ENCODE measurements at places on chromosomes 6 and 20. TPM values are rescaled to one million over a fixed set of nuclear protein-coding genes. Genes with fewer than 3 reads are reported as not detected.

- H3K4me1 ChIP-seq: no peaks in the 10 kb centered on the region
- no peaks in the 10 kb centered on the region for H3K36me3 ChIP-seq
- no peaks in the 10 kb centered on the region for H3K27me3 ChIP-seq
- no peak for DNase-seq
- no peak overlapping the region for H3K27ac ChIP-seq
Measured at GRCh38 chr6:163298079-163298830, 116.3 kb upstream of the QKI start.

Gene ACAT2
- 31.7 TPM for total RNA-seq

DNA sequence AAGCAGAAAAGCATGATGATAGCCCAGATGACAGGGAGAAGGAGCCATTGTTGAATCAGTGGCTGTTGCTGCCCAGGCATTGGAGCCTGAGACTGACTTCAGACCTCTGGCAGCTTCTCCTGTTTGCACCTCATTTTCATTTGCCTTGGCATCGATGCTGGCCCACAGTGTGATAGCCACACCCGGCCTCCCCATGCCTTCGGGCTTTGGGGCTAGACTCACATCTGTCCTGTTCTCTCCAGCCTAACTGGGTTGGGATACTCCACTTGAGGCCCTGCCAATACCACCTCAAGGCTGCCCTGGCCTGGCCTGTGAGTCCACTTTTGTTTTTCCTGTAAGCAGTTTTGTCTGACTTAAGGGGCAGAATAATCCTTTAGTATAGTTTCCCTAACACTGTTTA, 140.4 kb downstream of the UST start:
- H3K36me3 ChIP-seq: no peaks in the 10 kb centered on the region
- no peak overlapping the region for H3K27ac ChIP-seq

Gene UBE2J1
- 45.9 TPM for total RNA-seq

DNA sequence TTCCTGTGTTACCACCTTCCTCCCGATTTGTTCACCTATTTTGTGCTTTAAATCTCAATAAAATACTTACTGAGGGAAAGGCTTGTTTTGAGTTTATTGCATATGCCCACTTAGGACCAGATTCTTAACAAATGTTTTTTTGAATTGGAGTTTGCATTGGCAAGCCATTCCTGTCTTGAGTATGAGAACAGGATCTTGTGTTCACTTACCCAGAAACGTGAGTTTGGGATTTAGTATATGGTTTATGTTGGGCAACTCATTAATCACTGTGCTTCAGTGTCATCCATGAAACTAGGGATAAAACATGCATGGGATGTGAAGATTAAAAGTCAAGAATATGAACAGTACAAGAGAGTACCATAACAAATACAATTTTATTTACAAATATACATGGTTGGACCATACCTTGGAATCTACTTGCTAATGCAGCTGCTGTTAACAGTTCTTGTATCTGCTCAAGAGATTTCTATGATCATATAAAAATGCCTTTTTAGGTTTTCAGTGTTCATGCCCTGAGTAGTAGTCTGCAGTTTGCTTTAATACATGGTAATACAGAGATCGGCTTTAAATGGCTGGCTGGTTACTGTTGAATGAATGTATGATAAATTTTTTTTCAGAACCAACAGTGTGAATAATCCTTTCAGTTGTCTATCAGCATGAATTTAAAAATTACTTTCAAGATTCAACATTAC, 6.0 kb downstream of the SRSF6 start:
- H3K27ac ChIP-seq: no peak overlapping the region
- peaks cover 5% of the 10 kb centered on the region for H3K4me1 ChIP-seq
- H3K36me3 ChIP-seq: peaks cover 70% of the 10 kb centered on the region
- no peak overlapping the region for H3K4me3 ChIP-seq
- DNase-seq: no peak

DNA sequence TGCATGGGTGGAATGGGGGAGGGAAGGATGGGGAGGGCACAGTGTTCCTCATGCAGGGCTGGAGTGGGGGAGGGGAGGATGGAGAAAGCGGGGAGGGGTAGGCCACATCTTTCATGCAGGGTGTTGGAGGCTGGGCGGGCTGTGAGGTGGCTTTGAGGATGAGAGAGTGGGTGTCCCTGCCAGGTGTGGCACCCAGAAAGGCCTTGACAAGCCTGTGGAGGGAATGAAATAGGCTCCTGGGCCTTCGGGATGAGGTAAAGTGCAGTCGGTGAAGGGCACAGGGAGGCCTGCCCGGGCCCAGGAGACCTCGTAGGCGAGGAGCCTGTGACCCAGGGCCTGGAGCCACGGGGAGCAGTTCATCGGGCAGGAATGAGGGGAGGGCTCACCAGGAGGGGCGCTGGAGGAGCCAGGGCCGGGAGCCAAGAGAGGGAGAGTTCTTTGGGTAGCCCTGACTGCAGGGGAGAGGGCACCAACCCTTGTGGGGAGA, 7.6 kb downstream of the CEBPB start:
- H3K27ac ChIP-seq: no peak overlapping the region
- H3K27me3 ChIP-seq: no peaks in the 10 kb centered on the region
- H3K36me3 ChIP-seq: peaks cover 4% of the 10 kb centered on the region
- peaks cover 10% of the 10 kb centered on the region for H3K4me1 ChIP-seq
- no peak for DNase-seq

GRCh38 chr6:142942805-142943227, 2.2 kb downstream of the HIVEP2 start:
- H3K27me3 ChIP-seq: no peaks in the 10 kb centered on the region
- DNase-seq: no peak
- H3K4me1 ChIP-seq: peaks cover 13% of the 10 kb centered on the region

Gene ANKRD66
- not detected for total RNA-seq

Gene NKX2-2
- total RNA-seq: not detected

DNA sequence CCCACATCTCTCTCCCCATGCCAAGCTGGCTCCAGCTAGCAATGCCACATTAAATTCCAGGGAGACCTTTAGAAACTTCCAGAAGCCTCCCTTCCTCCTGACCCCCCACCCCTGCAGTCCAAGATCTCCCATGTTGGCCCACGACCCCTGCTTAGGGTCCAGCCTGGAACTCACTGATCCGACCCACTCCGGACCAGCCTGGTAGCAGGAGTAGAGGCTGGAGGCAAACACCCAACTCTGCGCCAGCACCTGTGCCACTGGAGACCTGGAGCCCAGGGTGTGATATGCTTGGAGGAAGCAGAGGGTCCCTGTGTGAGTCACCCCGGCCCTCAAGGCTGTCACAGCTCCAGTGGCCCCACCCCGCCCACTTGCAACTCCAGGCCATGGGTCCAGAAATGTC, 3.3 kb upstream of the ULBP1 start:
- no peaks in the 10 kb centered on the region for H3K36me3 ChIP-seq
- no peak for DNase-seq
- peaks cover 57% of the 10 kb centered on the region for H3K27me3 ChIP-seq
- no peak overlapping the region for H3K4me3 ChIP-seq

DNA sequence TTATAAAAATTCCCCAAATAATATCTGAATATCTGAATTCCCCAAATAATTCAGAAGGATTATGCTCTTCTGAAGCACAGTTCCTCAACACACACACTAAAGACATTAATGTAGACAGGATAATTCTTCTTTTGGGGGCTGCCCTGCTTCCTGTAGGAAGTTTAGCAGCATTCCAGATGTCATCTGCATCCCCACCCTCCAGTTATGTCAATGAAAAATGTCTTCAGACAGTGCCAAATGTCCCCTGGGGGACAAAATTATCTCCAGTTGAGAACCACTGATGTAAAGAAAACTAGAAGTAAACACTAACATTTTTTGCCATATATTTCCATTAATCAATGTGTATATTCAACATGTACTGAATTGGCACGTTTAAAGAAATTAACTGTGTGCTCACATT, 25.9 kb upstream of the NAA20 start:
- no peak overlapping the region for H3K27ac ChIP-seq
- H3K36me3 ChIP-seq: no peaks in the 10 kb centered on the region
- H3K27me3 ChIP-seq: no peaks in the 10 kb centered on the region
- DNase-seq: no peak
- H3K4me1 ChIP-seq: no peaks in the 10 kb centered on the region

- DNase-seq: no peak
- H3K36me3 ChIP-seq: no peaks in the 10 kb centered on the region
- no peak overlapping the region for H3K27ac ChIP-seq
Measured at GRCh38 chr20:11234608-11235007, 560.8 kb upstream of the JAG1 start.

- DNase-seq: no peak
- H3K27ac ChIP-seq: peak overlapping the region; percentile 62
- H3K4me3 ChIP-seq: peak overlapping the region; percentile 92
- peaks cover 11% of the 10 kb centered on the region for H3K36me3 ChIP-seq
- peaks cover 53% of the 10 kb centered on the region for H3K4me1 ChIP-seq
Measured at GRCh38 chr6:41942067-41942851, 651 bp upstream of the CCND3 start.

Gene DAAM2
- not detected for total RNA-seq

DNA sequence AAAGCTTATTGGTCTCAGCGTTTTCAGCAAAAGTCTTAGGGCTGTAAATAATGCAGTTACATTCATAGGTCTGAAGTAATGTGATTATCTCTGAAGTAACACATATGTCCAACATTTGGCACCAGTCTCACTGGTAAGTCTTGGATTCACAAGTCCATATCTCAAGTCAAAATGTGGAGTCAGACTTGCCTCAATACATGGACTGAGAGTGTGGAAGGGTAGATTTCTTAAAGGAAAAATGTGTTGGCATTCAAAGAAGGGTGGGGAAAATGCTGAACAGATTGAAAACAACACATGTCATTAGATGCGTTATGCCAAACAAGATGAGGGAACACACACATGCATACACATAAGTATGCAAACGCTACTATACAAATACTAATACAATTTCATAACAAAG, 989.0 kb upstream of the MANEA start:
- H3K36me3 ChIP-seq: no peaks in the 10 kb centered on the region
- no peak overlapping the region for H3K4me3 ChIP-seq
- no peaks in the 10 kb centered on the region for H3K27me3 ChIP-seq
- H3K4me1 ChIP-seq: no peaks in the 10 kb centered on the region
- H3K27ac ChIP-seq: no peak overlapping the region

GRCh38 chr6:11128608-11129007, 17.1 kb upstream of the ERVFRD-1 start:
- no peaks in the 10 kb centered on the region for H3K36me3 ChIP-seq
- no peak overlapping the region for H3K4me3 ChIP-seq
- H3K4me1 ChIP-seq: no peaks in the 10 kb centered on the region
- DNase-seq: no peak
- H3K27ac ChIP-seq: no peak overlapping the region

DNA sequence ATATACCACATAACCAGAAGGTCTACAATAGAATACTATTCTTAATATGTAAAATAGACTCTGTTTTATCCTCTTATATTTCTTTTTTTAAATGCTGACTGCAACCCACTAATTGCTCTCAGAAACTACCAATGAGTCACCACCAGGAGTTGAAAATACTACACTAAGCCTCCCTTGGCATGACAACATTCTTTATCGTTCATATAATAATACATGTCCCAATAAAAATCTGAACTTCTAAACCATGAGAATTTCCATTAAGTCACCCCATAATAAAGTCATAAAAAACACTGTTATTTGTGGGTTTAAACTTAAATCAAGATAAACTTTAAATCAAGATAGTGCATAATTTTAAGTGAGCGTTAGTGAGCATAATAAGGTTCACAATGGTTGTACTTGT, 4.2 kb downstream of the HACE1 start:
- no peaks in the 10 kb centered on the region for H3K27me3 ChIP-seq
- no peak overlapping the region for H3K4me3 ChIP-seq
- H3K36me3 ChIP-seq: peaks cover 2% of the 10 kb centered on the region
- peaks cover 7% of the 10 kb centered on the region for H3K4me1 ChIP-seq

DNA sequence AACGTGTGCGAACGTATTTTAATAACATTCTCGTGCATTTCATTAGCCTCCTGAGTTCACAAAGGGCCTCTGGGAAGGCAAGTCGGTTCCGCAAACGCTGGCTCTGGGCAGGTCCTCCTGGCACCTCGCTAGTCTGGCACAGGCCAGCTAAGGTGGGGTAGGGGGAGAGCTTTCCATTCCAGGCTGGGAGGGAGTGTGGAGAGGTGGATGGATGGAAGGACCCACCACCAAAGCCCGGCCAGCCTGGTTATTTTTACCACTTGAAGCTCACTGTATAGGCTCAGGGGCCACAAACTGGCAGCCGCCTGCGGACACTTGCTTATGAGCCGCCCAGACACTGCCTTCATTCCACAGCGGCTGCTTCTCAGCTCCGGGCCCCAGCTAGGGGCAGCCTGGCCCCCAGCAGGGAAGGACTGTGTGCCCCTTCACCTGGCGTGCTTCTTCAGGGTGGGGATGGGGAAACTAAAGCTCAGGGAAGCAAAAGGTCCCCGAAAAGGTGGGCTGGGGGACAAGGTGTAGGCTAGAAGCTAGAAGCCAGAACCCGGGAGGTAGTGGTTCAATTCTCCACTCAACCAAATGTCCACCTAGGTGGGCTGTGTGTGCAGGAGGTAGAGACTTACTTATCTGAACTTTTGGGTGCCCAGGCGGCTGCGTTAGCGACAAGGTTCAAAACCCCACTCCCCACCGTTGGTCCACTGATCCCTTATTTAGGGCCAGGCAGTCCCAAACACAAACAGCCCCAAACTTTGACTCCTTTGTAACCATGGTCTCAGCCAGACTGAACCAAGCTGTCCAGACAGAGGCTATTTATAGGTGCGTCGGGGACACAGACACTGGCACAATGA, 1.7 kb downstream of the PMEPA1 start:
- peaks cover 10% of the 10 kb centered on the region for H3K27me3 ChIP-seq
- H3K4me3 ChIP-seq: peak overlapping the region; percentile 33
- no peaks in the 10 kb centered on the region for H3K36me3 ChIP-seq
- peaks cover 15% of the 10 kb centered on the region for H3K4me1 ChIP-seq
- DNase-seq: peak; percentile 28
- no peak overlapping the region for H3K27ac ChIP-seq

Gene OXT
- not detected for total RNA-seq

Gene IP6K3
- total RNA-seq: not detected

Gene LY6G5C
- total RNA-seq: 7.9 TPM

- H3K27ac ChIP-seq: no peak overlapping the region
- H3K4me1 ChIP-seq: peaks cover 7% of the 10 kb centered on the region
- H3K36me3 ChIP-seq: no peaks in the 10 kb centered on the region
- DNase-seq: no peak
- H3K27me3 ChIP-seq: no peaks in the 10 kb centered on the region
Measured at GRCh38 chr6:15966000-15966520, 162.8 kb upstream of the MYLIP start.

Gene HLA-DRB5
- total RNA-seq: 25.6 TPM

GRCh38 chr6:162712694-162713093, 14.9 kb downstream of the PRKN start:
- no peak overlapping the region for H3K27ac ChIP-seq
- DNase-seq: no peak
- H3K27me3 ChIP-seq: no peaks in the 10 kb centered on the region

Gene ENPP1
- 0.83 TPM for total RNA-seq

DNA sequence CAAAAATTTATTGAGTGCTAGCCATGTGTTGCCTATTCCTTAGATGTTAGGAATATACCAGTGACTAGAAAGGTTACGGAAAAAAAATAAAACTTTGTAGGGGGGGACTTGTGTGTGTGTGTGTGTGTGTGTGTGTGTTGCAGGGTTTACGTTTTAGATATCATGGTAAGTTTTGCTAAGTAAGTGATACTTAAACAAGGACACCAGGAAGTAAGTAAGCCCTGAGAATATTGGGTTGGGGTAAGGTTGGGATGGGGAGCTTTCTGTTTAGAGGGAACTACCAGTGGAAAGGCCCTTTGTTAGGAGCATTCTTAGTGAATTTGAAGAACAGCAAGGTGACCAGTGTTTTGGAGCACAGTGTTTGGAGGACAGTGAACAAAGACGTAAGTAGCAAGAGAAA, 30.3 kb downstream of the NCOA3 start:
- no peak for DNase-seq
- H3K4me3 ChIP-seq: no peak overlapping the region
- H3K27me3 ChIP-seq: no peaks in the 10 kb centered on the region
- no peaks in the 10 kb centered on the region for H3K36me3 ChIP-seq
- no peaks in the 10 kb centered on the region for H3K4me1 ChIP-seq
- H3K27ac ChIP-seq: no peak overlapping the region

Gene RIPPLY2
- not detected for total RNA-seq

Data from natural killer cell (primary cell).